Spinal cord (tissue), 10 donors: ENCODE measurements at places on chromosomes 7 and 10. TPM values are rescaled to one million over a fixed set of nuclear protein-coding genes. Genes with fewer than 3 reads are reported as not detected.

Gene MKX
- polyA plus RNA-seq, result 3.1 TPM

Gene TMEM229A
- polyA plus RNA-seq, result 3.7 TPM

Gene PEX1
- polyA plus RNA-seq, result 31.6 TPM

Gene DMTF1
- 140 TPM for polyA plus RNA-seq

Gene SFTPA1
- not detected for polyA plus RNA-seq

DNA sequence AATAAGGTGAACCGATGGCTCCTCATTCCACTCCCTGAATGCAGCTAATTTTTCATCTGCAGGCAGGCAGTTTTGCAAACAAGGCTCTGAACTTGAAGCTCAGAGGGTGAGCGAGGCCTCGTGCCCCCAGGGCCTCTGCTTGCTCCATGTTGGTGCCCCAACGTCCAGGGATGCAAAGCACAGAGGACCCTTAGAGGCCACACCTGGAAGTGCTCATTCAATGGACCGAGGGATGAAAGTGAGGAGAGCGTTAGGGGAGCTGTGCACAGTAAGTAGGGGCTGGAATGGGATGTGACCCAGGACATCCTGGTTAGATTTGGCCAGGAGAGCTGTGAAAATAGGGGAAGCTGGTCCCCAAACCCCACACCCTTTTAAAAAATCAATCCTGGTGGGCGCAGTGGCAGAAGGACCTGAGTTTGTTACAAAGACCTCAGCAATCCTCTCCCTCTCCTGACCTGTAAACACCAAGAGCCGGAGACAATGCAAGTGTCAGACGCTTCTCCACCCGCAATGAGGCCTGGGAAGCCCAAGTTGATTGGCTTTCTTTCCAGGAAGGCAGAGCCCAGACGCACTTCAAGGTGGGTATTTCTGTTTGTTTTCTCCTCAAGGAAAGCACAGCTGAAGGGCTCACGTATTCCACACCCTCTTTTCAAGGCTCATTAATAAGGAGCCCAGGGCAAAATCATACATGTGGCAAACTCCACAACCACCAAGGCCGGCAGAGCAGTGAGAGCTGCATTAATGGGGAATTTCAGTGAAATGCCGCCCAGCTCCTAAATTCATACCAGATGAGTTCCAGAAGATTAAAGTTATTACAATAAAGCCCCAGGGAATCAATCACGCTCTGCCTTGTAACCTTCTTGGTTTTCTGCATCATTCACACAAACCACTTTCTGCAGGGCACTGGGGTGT lies 14.1 kb upstream of the CXCL12 start:
- no peak for DNase-seq
- no peak overlapping the region for H3K4me3 ChIP-seq
- peaks cover 12% of the 10 kb centered on the region for H3K4me1 ChIP-seq
- no peaks in the 10 kb centered on the region for H3K36me3 ChIP-seq
- H3K27me3 ChIP-seq, result peaks cover 6% of the 10 kb centered on the region

- H3K4me3 ChIP-seq, result no peak overlapping the region
- no peaks in the 10 kb centered on the region for H3K27me3 ChIP-seq
- DNase-seq, result no peak
- H3K27ac ChIP-seq, result no peak overlapping the region
- peaks cover 5% of the 10 kb centered on the region for H3K36me3 ChIP-seq
Observed at GRCh38 chr7:134991469-134992339, 5.4 kb downstream of the AGBL3 start.

- DNase-seq, result no peak
- no peaks in the 10 kb centered on the region for H3K27me3 ChIP-seq
- no peak overlapping the region for H3K27ac ChIP-seq
- no peak overlapping the region for H3K4me3 ChIP-seq
Observed at GRCh38 chr7:96952974-96953391, 52.4 kb upstream of the DLX6 start.

GRCh38 chr10:128612195-128612594 lies 486.0 kb upstream of the MKI67 start:
- no peak overlapping the region for H3K4me3 ChIP-seq
- H3K27ac ChIP-seq, result no peak overlapping the region
- no peak for DNase-seq
- peaks cover 11% of the 10 kb centered on the region for H3K4me1 ChIP-seq

Gene LRRC18
- polyA plus RNA-seq, result 1.0 TPM

DNA sequence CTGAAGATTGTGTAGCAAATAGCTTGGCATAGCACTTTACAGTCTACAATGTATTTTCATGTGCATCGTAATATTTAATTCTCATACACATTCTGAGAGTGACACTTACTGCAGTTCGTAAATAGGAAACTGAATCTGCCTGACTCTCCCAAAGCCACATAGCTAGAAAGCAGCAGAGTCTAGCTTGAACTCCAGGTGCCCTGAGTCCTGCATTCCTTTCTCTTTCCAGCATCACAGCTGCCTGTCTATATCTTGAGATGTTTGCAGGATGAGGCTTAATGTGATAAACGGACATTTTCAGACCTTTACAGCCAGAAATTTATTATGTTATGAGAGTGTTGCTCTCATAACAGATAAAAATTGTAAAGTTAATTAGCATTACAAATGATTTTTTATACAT lies 132.9 kb upstream of the PLXDC2 start:
- H3K27me3 ChIP-seq, result no peaks in the 10 kb centered on the region
- H3K27ac ChIP-seq, result no peak overlapping the region

- peaks cover 35% of the 10 kb centered on the region for H3K4me1 ChIP-seq
- DNase-seq, result no peak
- no peak overlapping the region for H3K4me3 ChIP-seq
- no peaks in the 10 kb centered on the region for H3K36me3 ChIP-seq
- H3K27ac ChIP-seq, result no peak overlapping the region
- peaks cover 11% of the 10 kb centered on the region for H3K27me3 ChIP-seq
Observed at GRCh38 chr10:70668454-70668970, 3.8 kb upstream of the ADAMTS14 start.

DNA sequence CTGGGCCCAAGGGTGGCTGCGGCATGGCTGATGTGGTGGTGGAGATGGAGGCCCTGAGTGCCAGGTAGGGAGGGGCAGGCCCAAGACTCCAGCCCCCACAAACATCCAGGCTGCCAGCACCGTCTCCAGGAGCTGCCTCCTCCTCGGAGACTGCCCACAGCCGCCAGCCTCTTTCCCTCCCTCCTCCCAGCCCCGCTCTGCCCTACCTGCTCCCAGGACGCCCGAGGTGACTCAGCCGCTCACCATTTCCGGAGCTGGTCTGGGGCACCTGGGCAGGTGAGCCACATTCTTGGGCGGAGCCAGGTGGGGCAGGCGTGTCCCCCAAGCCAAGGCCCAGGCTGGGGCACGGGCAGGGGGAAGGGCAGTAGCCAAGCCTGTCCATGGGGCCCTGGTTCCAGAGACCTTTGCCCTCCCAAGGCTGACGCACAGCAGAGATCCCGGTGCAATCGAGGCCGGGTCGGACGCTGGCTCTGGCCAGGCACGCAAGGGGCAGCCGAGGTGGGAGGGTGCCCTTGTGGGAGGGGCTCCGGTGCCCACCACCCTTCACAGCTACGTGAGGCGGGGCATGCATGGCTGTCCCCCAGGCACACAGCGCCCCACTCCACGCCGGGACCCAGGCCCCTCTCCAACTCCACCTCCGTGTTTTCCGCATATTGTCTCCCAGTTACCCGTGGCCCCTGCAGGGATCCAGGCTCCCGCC lies 8.8 kb downstream of the ADAP1 start:
- no peak overlapping the region for H3K27ac ChIP-seq
- DNase-seq, result no peak
- no peaks in the 10 kb centered on the region for H3K27me3 ChIP-seq
- no peak overlapping the region for H3K4me3 ChIP-seq
- peaks cover 41% of the 10 kb centered on the region for H3K36me3 ChIP-seq

DNA sequence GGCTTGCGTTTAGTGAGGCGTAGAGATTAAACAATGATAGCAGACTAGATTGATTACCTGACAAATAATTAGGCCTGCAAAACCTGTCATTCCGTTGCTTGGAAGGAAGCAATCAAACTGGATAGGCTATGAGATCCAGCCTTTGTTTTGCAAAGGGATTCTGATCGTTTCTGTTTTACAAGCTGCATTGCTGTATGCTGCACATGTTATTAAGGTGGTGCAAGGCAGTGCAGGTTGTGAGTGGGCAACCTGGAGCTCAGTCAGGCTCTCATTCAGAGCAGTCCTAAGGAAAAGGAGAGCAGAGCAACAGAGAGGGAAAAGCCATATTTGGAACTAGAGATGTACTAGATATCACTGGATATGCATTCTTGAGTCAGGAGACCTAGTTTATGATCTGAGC lies 6.9 kb upstream of the NOBOX start:
- H3K27ac ChIP-seq, result no peak overlapping the region
- no peaks in the 10 kb centered on the region for H3K36me3 ChIP-seq
- H3K4me1 ChIP-seq, result no peaks in the 10 kb centered on the region
- no peak for DNase-seq

- H3K4me3 ChIP-seq, result no peak overlapping the region
- DNase-seq, result no peak
- peaks cover 13% of the 10 kb centered on the region for H3K4me1 ChIP-seq
- no peak overlapping the region for H3K27ac ChIP-seq
- H3K27me3 ChIP-seq, result no peaks in the 10 kb centered on the region
Observed at GRCh38 chr10:3085785-3086567, 18.6 kb downstream of the PFKP start.

DNA sequence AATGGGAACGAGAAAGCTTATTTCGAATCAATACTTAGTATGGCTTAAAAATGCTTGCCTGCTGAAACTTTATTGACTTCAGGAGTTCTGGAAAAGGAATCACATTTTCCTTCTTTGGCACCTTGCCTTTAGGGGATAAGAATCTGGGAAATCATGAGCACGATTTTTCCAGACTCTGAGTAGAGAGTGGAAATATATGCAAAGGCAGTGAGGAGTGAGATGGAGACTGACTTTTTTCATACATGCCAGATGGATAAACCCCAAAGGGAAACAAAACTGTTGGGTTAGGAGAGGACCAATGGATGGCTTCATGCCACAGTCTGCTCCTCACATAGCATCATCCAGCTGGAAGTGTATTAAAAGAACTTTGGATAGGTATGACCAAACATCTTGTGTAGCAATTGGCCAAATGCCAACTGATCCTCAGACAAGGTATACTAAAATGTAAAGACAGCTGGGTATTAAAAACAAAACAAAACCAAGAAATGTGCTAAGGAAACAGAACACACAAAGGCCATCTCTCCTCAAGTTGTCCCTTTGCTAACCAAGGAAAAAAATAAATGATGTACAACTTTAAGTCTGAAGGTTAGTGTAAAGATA lies 1.7 kb downstream of the COL28A1 start:
- no peaks in the 10 kb centered on the region for H3K4me1 ChIP-seq
- no peak overlapping the region for H3K4me3 ChIP-seq
- H3K27me3 ChIP-seq, result no peaks in the 10 kb centered on the region
- H3K36me3 ChIP-seq, result no peaks in the 10 kb centered on the region
- no peak overlapping the region for H3K27ac ChIP-seq

DNA sequence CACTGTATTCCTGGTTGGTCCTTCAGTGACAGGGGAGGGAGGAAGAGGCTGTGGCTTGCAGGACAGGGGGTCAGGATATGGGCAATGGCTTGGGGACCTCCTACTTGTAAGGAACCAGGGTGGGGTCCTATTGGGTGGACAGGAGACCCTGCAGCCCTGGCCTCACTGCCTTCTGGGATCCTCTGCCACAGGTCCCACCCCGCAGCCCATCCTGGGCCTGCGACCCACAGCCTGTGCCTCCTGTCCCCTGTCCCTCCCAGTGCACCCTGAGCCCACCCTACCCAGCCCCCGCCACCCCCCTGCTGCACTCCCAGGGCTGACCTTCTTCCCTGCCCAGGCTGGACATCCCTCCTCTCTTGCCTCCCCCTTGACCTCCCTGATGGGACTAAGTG lies 58.7 kb upstream of the MYL10 start:
- peaks cover 21% of the 10 kb centered on the region for H3K4me1 ChIP-seq
- H3K27ac ChIP-seq, result no peak overlapping the region
- H3K27me3 ChIP-seq, result no peaks in the 10 kb centered on the region
- DNase-seq, result no peak
- no peak overlapping the region for H3K4me3 ChIP-seq
- H3K36me3 ChIP-seq, result no peaks in the 10 kb centered on the region

- H3K4me3 ChIP-seq, result no peak overlapping the region
- no peaks in the 10 kb centered on the region for H3K27me3 ChIP-seq
- no peak overlapping the region for H3K27ac ChIP-seq
- DNase-seq, result no peak
- H3K4me1 ChIP-seq, result no peaks in the 10 kb centered on the region
- H3K36me3 ChIP-seq, result no peaks in the 10 kb centered on the region
Observed at GRCh38 chr10:7102084-7102483, 308.8 kb downstream of the SFMBT2 start.

GRCh38 chr7:138752518-138753149 lies 45.2 kb upstream of the TMEM213 start:
- H3K36me3 ChIP-seq, result no peaks in the 10 kb centered on the region
- DNase-seq, result no peak
- no peak overlapping the region for H3K4me3 ChIP-seq
- no peak overlapping the region for H3K27ac ChIP-seq
- H3K27me3 ChIP-seq, result no peaks in the 10 kb centered on the region

DNA sequence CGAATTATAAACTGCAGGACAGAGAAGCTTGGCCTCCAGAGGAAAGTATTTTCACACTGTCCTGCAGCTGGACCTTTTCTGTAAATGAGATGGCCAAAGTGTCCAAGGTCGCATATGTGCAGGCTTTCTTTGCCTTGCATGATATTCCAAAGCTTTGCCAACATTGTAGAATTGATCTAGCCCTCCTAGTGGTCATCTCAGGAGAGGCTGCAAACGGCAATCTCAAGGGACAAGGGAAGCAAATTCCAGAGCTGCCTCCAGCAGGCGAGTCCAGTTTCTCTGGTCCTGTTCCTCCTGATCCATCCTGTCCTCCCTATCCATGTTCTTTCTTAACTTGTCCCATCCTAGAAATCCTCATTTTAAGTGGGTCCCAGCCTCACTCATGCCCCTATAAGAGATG lies 373.4 kb upstream of the PCDH15 start:
- no peaks in the 10 kb centered on the region for H3K27me3 ChIP-seq
- H3K4me1 ChIP-seq, result no peaks in the 10 kb centered on the region
- no peak overlapping the region for H3K27ac ChIP-seq
- no peaks in the 10 kb centered on the region for H3K36me3 ChIP-seq
- no peak for DNase-seq

DNA sequence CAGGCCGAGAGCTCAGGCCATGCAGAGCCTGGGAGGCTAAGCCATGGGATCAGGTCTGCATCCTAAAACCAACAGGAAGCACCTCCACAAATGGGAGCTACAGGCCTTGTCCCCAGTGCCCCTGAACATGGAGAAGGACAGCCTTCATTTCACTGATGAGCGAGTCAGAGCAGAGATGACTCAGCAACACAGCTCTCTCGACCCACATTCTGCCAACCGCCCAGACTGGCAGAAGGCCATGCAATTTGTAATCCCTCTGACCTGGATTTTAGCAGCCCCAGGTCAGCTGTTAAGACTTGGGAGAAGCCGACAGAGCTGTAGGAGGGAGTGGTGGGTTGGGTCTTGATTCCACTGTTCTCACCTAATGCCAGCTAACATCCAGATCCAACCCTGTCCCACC lies 25.5 kb downstream of the VOPP1 start:
- peaks cover 35% of the 10 kb centered on the region for H3K4me1 ChIP-seq
- no peaks in the 10 kb centered on the region for H3K36me3 ChIP-seq
- no peak for DNase-seq

Gene ZC3HAV1L
- 6.9 TPM for polyA plus RNA-seq
